Calu3 (cell line): ENCODE measurements at places on chromosomes 16 and 17.

- no peak for DNase-seq
Observed at GRCh38 chr17:436571-436970, 84.0 kb upstream of the RPH3AL start.

DNA sequence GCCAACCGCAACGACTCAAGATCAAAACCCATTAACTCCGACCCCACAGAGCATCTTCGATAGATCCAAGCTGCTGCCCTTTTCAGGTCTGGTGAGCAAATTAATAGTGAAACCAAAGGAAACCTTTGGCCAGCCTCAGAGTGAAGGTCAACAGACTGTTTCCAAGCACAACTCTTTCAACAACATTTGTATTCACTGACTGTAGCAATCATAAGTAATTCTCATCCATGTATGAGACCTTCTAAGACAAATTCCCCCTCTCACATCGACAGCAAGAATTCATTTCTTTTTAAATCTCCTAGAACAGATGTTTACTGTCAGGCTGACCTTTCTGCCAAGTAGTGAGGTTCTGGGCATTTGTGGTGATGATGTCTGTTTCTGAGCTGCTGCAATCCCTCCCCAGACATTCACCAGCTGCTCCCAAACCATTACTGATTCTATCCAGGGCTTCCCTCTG lies 64.2 kb downstream of the SLC39A11 start:
- no peak for DNase-seq

DNA sequence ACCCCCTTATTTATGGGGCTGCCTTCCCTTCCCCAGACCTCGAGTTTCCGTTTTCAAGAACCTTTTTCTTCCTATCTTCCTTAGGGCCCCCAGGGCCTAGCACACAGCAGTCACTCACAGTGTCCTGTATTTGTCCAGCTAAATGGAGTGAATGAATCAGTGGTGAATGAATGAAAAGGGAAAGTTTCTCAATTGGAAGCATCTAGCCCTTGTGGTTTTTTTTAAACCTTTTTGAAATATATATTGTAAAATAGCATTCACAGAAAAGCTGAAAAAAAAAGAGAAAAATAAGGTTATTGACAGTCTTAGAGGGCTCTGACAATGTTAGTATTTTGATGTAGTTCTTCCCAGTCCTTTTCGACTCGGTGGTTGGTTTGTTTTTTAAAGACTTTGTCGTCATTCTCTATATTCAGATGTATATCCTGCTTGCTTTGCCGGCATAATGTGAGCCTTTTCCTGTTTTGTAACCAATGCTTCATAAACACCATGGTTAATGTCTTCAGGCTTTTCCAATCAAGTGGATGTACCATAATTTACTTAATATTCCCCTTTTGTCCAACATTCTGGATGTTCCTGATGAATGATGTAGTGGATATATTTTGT lies 45.3 kb downstream of the RAI1 start:
- no peak for DNase-seq

GRCh38 chr17:65278050-65278819 lies 141.1 kb downstream of the RGS9 start:
- peak; percentile 42 for DNase-seq

DNA sequence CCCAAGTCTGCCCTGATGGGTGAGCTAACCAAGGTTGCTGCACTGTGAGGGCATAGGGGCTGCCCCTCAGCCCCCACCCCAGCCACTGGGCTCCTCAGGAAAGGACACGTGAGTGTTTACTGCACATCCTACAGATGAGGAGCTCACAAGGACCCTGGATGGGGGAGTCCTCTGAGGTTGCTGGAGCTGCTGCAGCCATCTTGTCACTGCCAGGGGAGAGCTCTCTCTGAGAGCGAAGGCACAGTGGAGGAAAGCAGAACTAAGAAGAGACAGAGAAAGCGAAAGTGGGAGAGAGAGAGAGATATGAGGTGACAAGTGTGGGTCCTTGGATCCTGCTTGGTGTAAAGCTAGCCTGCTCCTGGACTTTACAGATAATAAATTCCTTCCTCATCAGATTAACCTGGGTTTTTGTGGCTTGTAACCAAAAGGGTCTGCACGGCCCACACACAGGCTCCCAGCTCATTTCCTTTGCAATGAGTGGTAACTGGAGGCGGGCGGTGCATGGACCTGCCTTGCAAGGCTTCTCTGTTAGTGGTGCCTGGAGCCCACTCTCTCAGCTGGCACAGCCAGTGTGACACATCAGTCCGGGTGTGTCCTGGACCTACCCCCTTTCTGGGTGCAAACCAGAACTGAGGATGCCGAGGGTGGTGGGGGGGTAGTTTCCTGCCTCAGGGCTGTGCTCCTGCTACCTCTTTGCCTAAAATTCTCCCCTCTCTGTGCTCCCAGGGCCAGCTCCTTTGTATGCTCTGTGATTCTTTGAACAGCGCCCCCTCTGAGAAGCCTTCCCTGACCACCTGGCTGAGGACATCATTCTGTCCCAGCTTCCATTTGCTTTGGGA lies 14.2 kb downstream of the SNX20 start:
- no peak for DNase-seq
